ENCODE measurements at places on chromosomes 5 and 9. TPM values are rescaled to one million over a fixed set of nuclear protein-coding genes. Genes with fewer than 3 reads are reported as not detected.

SERF1A gene
- 10.5 TPM for total RNA-seq

DNA sequence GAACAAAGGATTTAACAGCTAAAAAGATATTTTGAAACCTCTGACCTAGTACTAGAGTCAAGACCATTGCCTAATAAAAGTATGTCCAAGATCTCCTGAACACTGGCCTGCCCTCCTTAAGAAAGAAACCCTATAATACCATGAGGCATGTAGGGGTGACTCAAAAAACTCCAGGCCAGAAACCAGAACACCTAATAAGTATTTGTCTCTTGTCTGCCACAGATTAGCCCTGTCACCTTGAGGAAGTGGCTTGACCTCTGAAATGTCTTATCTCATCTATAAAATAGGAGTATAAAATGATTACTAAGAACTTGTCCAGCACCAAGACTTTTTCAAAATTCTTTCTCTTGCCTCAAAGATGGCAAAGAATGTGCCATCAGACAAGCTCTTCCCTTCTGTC is 125.5 kb upstream of the RASGRF2 start:
- no peak for DNase-seq

- DNase-seq, result no peak
Measured at GRCh38 chr5:73180566-73180965, 7.6 kb downstream of the TMEM174 start.

GRCh38 chr5:127313847-127314473 is 23.4 kb downstream of the MEGF10 start:
- peak; percentile 54 for DNase-seq

DNA sequence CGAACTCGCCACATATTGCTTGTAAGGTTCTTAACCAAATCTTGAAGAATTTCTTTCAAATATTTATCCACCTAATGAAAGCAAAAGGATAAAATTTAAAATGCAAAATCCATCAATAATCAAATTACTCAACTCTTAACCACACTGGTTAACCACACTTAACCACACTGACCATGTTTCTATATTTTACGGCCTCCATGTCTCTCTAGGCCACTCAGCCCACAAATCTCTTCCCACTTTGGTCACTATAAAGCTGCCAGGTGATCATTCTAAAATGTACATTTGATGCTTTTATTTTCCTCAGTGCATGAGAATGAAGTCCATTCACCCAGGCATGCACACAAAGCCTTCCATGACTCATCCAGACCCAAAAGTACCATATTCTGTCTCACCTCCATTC is 56.4 kb upstream of the OR2K2 start:
- no peak for DNase-seq

Data from T-helper 17 cell (primary cell).